ENCODE measurements at places on chromosomes 16 and 17.

- DNase-seq: no peak
Measured at GRCh38 chr16:53121043-53121620, 66.3 kb downstream of the CHD9 start.

GRCh38 chr16:35201151-35201550, 1741.7 kb downstream of the TP53TG3F start:
- no peak for DNase-seq

DNA sequence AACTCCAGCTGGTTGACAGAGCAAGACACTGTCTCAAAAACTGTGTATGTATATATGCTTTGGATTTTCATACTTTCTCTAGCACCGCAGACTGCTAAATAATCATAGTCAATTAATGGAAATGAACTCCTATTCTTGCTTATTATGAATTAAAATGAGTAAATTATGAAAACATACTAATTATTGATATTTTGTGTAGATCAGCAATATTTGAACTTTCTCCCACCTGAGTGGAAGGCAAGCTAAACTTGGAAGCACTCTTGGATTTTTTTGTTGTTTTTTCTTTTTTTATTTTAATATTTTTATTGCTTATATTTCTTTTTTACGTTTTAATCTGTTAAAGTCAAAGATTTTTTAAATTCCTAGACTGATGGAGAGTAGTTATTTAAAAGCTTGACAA, 201.7 kb downstream of the CDRT15L2 start:
- no peak for DNase-seq

DNA sequence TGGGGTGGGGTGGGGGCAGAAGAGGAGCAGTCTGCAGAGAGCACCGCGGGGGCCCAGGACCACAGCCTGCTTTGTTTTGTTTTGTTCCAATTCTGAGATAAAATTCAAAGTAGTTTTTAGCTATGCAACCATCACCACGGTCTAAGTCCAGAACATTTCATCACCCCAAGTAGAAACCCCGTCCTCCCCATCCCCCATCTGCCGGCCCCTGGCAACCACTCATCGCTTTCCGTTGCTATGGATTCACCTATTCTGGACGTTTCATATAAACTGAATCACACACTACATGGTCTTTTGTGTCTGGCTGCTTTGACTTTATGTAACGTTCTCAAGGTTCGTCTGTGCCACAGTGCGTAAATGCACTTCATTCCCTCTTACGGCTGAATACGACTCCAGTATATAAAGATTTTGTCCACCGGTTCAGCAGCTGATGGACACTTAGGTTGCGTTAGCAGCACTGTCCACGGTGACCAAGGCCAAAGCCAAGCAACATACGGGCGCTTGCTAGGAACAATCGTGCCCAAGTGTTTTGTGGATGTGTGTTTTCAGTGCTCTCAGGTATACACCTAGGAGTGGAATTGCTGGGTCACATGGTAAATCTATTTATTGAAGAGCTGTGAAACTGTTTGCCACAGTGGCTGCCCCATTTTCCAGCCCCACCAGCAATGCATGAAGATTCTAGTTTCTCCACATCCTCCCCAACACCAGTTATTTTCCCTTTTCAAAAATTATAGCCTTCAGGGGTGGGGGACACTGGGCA, 27.7 kb upstream of the RASD1 start:
- DNase-seq: no peak

- DNase-seq: peak; percentile 57
Measured at GRCh38 chr16:56425439-56425832, at the start of gene AMFR. TSS of gene AMFR (minus strand) at chr16:56425545. CDS start at chr16:56425327, 218 bp downstream.

DNA sequence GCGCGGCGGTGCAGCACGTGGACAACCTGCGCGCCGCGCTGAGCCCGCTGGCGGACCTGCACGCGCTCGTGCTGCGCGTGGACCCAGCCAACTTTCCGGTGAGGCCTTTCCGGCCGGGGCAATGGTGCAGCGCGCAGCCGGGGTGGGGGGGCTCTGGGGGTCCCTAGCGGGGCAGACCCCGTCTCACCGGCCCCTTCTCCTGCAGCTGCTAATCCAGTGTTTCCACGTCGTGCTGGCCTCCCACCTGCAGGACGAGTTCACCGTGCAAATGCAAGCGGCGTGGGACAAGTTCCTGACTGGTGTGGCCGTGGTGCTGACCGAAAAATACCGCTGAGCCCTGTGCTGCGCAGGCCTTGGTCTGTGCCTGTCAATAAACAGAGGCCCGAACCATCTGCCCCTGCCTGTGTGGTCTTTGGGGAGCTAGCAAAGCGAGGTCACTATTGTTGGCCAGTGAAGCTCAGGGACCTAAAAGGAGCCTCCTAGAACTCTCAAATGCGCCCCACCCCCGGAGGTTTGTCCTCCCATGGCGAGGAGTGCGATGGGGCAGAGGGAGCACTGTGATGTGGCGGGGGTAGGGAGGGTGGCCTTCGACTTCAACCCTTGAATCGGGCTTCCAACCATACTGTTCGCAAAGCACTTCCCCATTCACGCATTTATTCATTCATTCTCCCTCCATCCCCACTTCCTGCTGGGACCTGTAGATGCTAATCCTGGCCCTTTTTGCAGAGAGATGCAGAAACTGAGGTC, 770 bp downstream of the HBM start:
- DNase-seq: no peak

GRCh38 chr17:21211825-21212479, 2.0 kb downstream of the TMEM11 start:
- no peak for DNase-seq

- no peak for DNase-seq
Measured at GRCh38 chr17:18257268-18257981, 1.1 kb downstream of the FLII start.

Measured in stimulated activated naive CD4-positive, alpha-beta T cell (primary cell).